ENCODE measurements at places on chromosomes 16 and 17.
A peak's percentile ranks its signal among the peaks of the same experiment; 100 is the strongest.

DNA sequence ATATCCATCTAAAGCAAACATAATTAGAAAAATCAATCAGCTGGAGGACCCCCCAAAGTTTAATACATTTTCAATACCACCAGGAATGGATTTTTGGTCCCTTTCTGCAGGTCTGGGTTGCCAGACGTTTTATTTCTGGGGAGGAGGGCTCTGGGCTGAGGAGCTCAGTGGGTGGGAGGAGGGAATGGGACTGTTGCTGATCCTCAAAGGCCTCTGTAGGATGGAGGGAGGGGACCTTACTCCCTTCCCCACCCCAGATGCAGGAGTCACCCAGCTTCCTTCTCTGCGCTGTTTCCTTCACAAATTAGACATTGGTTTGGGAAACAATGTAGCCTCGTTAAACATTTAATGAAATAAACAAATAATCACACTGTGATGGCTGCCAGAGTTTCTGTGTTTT is 6.6 kb downstream of the RND2 start:
- no peak for DNase-seq

DNA sequence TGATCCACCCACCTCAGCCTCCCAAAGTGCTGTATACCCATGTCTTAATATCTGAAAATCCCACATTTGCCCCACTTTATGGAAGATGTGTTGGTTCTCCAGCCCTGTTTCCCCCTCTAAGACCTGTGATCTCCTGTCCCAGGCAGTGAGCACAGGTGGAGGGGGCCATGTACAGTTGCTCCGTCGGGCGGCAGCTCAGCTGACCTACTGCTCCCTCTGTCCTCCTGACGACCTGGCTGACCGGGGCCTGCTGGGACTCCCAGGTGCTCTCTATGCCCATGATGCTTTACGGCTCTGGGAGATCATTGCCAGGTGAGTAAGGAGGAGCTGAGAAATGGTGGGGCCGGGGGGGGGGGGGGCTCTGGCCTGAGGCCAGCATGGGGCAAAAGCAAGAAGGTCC is 6.7 kb upstream of the RNASEK start:
- DNase-seq, result no peak

DNA sequence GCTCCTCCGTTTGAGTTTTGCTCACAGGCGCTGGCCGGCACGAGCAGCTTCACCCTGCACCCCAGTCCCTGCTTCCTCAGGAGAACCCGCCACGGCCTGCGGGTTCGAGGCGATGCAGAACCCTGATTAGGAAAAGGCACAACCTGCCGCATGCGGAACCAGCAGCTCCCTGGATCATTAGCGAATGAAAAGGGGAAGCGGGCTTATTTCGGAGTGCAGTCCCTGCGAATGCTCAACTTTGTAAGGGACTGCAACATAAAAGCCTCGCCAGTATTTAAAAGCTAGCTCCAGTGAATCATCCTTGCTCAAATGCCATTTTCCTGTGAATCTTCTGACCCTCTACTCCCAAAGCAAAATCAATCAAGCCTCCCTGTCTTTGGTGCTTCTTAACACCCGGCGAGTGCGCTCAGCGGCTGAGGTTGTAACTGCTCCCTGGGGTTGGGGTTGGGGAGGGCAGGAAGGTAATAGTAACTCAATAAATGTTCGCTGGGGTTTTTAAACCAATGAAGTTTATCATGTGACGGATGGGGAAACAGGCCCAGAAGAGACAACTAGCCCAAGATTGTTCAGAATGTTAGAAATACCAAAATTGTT is 678 bp upstream of the AKAP10 start:
- no peak for DNase-seq

- no peak for DNase-seq
Observed at GRCh38 chr16:66882702-66883101, 2.4 kb downstream of the PDP2 start.

DNA sequence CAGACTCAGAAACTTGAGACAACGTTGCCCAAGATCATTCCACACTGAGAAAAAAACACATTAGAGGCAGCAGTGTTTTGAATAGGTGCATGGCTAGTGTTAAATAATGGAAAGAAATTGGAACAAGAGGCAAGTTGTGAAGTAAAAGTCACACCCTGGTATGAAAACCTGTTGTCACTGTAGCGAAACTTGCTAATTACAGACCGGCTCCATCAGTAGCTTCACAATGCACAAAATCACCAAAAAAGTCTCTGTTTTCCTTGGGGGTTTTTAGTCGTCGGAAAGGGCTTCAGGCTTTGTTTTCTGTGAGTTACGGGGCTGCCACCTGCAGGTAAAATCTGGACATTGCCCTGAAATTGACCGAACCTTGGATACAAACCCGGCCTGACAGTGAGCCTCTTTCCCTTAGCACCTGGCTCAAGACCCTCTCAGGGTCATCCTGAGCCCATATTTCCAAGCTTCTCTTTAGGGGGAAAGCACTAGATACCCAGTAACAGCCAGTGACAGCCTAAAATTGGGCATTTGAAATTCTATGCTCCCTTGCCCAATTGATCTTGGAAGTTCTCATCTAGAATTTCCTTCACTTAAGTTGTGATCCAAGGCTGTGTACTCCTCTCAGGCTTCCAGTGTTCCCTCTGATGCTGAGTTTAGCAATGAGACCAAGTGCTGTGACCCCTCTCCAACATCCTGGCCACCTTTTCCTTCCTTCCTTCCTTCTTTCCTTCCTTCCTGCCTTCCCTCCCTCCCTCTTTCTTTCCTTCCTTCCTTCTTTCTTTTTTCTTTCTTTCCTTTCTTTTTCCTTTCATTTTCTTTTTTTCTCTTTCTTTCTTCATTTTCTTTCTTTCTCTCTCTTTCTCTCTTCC is 7.2 kb upstream of the GRB2 start:
- DNase-seq, result peak; percentile 47

DNA sequence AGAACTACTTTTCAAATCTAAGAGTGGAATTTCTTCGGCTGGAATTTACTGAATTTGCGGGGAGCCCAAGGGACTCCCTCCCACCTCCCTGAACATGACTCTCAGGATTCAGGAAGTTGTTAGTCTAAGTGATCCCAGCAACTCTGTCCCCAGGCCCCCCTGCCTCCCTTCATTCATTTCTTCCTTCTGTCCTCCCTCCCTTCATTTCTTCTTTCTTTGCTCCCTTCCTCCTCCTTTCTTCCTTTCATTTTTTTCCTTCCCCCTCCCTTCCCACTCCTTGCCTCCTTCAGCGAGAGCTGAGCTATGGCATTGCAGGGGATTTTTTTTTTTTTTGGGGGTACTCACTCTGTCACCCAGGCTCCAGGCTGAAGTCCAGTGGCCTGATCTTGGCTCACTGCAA is 10.9 kb upstream of the JUP start:
- DNase-seq, result no peak
